AG09309 (cell line): ENCODE measurements at places on chromosomes 12 and 14.

GRCh38 chr14:64549016-64549415 lies 745 bp upstream of the PPP1R36 start:
- DNase-seq, result no peak

- DNase-seq, result peak; percentile 75
Observed at GRCh38 chr12:52372216-52373154, 5.2 kb upstream of the KRT85 start.

- DNase-seq, result no peak
Observed at GRCh38 chr12:133225527-133225926, 10.2 kb downstream of the ANHX start.

- DNase-seq, result peak; percentile 47
Observed at GRCh38 chr12:6047249-6048237, 76.9 kb downstream of the VWF start.

- no peak for DNase-seq
Observed at GRCh38 chr12:6840761-6841515, at the start of gene GNB3. GNB3 (plus strand) TSS chr12:6840925; CDS start chr12:6841288, 363 bp downstream.

DNA sequence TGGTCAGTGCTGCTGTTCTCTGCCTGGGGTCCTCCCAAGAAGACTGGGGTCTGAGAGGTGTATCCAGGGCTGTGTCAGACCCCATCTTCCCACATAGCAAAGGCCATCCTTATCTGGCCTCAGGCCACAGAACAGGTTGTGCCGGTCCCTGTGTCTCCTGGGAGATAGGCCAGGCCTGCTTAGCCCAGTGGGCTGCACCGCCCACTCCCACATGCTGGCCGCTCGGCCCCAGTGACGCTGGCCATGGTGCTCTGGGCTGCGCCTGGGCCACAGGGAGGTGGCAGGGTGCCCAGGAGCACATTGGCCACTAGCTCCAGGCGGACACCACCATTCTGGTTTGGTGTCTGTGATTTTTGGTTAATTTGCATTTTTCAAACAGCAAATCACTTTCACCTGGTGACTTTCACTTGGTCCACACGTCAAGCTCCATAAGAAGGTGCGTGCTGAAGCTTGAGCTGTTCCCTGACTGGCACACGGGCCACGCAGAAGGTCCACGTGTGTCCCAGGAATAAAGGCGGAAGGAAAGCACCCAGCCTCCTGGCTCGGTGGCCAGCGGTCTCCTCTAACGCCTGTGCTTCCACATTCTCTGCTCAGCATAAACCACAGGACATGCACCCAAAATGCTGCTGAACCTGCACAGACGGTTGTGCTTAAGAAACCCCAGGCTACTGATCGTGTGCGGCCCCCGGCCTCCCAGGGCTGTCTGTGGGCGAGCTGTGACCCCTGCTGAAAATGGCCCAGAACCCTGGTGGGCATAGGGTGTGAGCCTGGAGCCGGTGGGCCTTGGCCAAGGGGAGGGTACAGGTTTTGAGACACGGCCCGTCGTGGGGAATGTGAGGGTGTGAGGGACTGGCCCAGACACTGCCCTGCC lies 4.6 kb downstream of the FBRSL1 start:
- no peak for DNase-seq

DNA sequence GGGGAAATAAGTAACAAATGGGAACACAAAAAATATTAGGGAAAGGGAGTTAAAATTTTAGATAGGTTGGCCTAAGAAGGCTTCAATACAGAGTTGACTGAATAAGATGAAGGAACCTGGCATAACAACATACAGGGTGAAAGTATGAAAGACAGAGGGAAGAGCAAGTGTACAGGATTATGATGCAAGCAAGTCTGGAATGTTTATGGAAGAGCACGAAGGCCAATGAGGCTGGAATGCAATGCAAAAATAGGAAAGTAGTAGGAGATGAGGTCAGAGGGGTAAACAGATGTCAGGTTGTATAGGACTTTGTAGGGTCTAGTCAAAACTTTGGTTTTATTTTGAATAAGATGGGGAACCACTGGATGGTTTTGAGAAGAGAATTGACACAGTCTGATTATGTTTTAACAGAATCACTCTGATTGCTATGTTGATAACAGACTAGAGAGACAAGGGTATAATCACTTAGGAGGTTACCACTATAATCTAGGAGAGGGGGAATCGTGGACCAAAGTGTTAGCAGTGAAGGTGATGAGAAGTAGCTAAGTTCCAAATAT lies 96.8 kb downstream of the OSBPL8 start:
- no peak for DNase-seq

GRCh38 chr14:58048219-58048618 lies 103.8 kb downstream of the ARMH4 start:
- DNase-seq, result no peak

- DNase-seq, result peak; percentile 27
Observed at GRCh38 chr12:126353604-126354003, 1288.4 kb downstream of the AACS start.

- no peak for DNase-seq
Observed at GRCh38 chr12:87924149-87924548, 105.1 kb downstream of the C12orf50 start.

DNA sequence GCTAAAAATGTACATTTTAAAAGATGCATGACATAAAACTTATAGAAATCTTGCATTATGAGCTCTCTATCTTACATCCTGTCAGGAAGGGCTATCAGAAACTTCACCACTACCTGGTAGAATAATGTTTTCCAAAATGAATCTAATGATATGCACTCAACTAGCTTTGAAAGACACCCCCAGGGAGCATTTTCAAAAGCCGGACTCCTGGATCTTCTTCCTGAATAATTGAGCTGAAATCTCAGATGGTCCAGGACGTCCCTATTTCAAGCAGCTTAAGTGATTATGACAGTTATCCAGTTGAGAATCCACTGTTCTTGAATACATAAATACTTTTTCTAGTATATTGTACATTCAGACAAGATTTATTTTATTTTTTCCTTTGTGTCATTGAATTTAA lies 200.6 kb upstream of the MGAT4C start:
- DNase-seq, result no peak

- DNase-seq, result no peak
Observed at GRCh38 chr12:20339060-20339459, 29.3 kb upstream of the PDE3A start.

- peak; percentile 63 for DNase-seq
Observed at GRCh38 chr12:45235087-45236025, 19.5 kb downstream of the ANO6 start.

DNA sequence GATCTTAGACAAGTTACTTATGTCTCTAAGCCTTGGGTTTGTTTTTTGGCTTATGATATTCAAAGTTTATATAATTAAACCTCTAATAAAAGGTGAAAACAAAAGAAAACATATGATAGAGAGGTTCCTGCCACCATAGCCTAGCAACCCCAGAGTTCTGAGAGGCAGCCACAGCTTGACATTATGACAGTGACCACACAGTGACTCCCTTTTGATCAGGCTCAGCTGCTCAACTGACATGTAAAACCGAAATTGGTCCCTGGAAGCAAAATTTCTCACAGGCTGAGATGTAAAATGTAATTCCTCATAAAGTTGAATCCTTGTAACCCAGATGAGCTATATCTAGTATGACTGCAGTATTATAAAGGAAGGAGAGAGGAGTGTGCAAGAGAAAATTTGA lies 108.5 kb downstream of the GCH1 start:
- no peak for DNase-seq

DNA sequence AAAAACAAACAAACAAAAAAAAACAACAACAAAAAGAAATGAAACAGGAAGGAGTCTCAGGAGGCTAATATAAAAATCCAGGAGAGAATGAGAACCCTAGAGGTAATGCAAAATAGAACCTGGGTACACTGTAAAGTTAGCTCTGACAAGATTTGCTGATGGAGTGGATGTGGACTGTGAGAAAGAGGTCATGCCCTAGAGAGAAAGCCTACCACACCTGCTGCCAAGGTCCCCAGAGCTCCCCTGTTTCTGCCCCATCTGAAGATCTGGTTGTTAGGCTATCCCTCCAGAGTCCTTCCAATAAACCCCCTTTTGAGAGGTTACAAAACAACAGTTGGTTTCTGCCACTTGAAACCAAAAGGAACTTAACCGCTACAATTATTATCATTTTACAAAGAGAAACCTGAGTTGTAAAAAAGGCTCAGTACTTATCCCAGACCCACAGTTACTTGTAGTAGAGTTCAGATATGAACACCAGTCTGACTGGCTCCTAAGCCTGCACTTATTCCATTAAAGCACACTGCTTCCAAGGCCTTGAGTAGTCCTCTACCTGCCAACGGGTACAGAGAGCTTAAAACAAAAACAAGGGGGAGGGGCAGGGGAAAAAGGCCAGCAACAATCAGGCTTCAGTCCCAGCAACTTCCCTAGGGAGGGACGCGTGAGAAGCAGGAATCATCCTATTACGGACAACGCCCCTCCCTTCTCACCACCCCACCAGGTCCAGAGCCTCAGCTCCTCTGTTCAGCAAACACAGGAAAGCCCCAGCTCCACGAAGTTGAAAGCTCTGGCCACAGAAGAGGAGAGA lies 27.7 kb downstream of the PPP1R13B start:
- DNase-seq, result no peak

GRCh38 chr14:96363751-96364336 lies 518 bp downstream of the GSKIP start:
- no peak for DNase-seq

DNA sequence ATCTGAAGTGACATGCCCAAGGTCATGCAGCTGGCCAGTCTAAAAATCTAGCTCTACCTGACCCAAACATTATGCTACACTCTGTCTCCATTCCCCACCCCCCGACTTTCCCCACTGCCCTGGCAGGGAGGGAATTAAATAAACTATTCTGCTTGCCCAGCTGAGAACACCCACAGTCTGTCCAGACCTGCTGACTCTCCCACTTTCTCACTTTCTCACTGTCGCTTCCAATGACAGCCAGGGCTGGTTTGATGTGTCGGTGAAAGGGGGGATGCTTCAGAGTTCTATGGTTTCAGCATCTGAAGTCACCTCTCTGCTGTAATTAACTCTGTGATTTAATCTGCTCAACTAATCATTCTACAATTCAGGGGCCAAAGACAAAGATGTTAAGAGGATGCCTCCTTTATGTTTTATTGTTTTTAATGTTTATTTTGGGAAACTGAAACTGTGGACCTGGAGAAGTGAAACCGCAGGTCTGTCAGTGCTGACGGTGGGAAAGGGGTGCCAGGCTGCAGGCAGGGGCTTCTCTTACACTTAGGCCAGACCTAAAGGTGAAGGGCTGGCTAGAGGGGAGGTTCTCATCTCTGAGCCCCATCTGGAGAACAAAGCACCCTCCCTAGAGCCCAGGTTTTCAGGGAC lies 8.1 kb upstream of the MSI1 start:
- no peak for DNase-seq

GRCh38 chr12:127125607-127126259 lies 1141.2 kb upstream of the TMEM132C start:
- peak; percentile 56 for DNase-seq

DNA sequence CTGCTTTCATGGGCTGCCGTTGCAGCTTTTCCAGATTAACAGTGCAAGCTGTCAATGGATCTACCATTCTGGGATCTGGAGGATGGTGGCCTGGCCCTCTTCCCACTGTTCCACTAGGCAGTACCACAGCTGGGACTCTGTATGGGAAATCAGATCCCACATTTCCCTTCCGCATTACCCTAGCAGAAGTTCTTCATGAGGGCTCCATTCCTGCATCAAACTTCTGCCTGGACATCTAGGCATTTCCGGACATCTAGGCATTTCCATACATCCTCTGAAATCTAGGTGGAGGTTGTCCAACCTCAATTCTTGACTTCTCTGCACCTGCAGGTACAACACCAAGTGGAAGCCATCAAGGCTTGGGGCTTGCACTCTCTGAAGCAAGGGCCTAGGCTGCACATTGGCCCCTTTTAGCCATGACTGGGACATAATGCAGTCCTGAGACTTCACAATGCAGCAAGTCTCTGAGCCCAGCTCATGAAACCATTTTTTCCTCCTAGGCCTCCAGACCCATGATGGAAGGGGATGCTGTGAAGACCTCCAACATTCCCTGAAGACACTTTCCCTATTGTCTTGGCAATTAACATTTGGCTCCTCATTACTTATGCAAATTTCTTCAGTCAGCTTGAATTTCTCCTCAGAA lies 863.3 kb downstream of the C12orf50 start:
- DNase-seq, result no peak

DNA sequence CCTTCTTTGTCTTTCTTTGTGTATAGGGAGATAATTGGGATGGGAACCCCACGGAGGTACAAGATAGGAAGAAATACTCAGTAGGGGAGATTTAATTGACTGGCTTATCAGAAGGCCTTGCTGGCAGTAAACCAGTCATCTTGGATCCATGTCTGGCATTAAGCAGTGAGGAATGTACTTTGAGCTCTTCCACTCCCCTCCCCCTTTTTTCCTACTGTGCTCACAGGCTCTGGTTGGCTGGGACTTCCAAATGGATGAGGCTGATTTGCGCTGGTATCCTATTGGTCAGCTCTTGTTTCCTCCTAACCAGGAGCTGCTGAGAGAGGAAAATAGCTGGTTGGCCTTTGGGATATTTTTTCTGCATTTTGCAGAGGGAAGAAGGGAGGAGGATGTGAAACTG lies 24.7 kb downstream of the NGDN start:
- DNase-seq, result no peak

GRCh38 chr12:122072031-122072970 lies 6.3 kb upstream of the MLXIP start:
- DNase-seq, result peak; percentile 91

DNA sequence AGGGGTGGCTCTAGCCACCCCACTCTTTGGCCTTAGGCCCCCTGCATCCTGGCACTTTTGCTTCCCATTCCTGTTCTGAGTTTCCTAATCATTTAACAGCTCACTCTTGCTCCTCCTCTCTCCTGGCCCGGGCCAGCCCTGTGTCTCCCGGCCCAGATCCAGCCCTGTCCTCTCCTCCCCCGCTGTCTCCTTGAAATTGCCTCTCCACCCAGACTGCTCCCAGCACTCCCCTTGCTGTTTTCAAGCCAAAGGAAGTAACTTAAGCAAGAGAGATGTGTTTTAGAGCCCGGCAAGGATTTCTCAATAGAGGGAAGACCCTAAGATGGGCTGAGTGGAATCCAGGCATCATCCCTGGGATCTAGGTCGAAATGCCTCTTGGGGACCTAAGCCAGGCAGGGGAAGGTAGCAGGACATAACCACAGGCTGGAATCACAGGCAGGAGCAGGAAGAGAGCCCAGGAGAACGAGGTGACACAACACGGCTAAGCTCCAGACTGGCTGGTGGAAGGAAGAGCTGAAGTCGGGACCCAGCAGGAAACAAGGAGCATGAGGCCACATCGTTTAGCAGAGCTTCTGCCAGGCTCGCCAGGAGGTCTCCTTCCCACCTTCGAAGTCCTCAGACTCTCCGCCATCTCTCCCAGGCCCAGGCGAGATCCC lies 2.0 kb upstream of the LRP1-AS start:
- DNase-seq, result no peak

- DNase-seq, result no peak
Observed at GRCh38 chr12:62306569-62307530, 46.6 kb downstream of the USP15 start.

DNA sequence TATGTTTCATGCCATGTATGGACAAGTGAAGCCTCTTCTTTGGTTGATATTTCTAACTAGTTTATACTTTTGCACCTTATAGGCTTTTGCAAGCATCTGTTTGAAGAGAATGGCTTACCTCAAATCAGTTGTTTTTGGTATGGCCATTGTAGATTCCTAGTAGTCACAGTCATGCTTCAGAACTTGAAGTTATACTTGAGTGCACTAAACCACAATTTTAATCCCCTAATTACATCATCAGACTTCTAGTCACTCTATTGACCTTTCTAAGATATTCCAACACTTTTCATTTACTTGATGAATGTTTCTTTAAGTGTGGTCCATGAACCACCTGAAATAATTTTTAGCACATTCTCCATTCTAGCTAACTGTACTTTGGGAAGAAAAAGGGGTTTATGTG lies 18.6 kb upstream of the KLRB1 start:
- DNase-seq, result no peak
